GF-D8 (cell line): ENCODE measurements at places on chromosomes 11 and 22.

- DNase-seq: no peak
Measured at GRCh38 chr11:119728211-119728626, 781 bp downstream of the NECTIN1 start.

DNA sequence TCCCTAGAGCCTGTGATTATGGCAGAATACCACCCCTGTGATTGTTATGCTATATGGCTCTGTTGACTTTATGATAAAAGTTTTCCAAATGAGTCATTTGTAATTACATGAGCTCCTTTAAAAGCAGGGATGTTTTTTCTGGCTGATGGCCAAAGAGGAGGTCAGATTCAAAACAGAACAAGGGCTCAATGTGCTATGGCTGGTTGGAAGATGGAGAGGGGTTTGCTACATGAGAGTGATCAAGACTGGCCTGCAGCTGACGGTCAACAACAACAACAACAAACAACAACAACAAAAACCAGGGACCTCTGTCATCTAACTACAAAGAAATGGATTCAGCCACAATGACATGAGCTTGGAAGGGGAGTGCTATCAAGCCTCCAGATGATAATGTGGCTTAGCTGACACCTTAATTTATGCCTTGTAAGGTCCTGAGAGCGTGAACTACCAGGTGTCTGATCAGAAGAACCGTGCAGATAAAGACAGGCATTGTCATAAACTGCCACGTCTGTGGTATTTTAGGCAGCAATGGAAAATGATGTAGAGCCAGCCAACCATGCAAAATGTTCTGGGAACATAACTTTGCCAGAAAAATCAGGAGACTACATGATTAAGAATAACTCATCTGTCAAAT lies 47.2 kb downstream of the PIWIL3 start:
- no peak for DNase-seq

DNA sequence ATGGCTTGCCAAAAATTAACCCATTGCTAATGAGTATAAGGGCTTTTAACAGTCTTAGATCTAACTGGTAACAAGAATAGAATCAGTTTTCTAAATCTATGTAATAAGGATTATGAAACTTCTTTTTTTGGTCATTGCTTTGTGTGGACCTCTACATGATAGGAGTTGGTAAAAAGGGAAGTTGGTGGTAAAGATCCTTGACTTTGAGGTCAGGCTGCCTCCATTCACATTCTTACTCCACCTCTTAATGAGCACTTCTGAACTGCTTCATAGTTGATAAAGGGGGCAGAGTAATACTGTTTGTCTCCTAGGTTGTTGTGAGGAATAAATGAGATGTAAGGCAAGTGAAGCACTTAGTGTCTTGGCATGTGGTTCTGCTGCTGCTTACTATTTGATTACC lies 10.6 kb downstream of the EIF3M start:
- peak; percentile 70 for DNase-seq

GRCh38 chr11:71543866-71544265 lies 4.4 kb upstream of the KRTAP5-9 start:
- DNase-seq: peak; percentile 34

DNA sequence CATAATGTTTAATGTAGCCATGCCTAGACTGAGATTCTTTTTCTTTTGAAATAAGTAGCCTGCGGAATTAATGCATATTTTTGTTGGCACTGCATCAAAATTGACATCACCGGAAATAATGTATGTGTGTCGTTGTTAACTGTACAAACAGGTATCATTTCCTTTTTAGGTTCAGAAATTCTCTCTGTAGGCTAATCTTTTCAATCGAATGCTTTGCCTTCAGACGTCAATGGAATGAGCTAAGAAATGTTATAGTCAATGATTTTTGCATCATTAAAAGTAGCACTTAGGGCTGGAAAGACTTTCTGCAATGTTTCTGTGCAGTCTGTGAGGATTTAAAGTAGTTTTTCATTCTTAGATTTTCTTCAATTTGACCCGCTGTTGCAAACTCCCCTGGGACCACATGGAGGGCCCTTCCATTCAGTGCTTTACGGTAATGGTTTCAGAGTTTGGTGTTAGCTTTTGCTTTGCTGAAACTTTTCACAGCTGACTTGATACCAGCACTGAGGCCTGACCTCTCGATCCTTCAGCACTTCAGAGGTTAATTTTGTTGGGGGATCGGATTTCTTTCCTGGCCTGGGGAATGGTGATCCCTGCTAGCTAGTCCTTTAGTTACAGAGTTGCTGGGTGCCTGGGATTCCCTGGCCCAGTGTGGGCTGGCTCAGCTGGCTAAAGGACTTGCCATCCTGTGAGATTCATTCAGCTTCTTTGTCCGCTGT lies 137.8 kb downstream of the DBX1 start:
- no peak for DNase-seq

GRCh38 chr11:92739491-92739890 lies 230.0 kb upstream of the MTNR1B start:
- DNase-seq: no peak

DNA sequence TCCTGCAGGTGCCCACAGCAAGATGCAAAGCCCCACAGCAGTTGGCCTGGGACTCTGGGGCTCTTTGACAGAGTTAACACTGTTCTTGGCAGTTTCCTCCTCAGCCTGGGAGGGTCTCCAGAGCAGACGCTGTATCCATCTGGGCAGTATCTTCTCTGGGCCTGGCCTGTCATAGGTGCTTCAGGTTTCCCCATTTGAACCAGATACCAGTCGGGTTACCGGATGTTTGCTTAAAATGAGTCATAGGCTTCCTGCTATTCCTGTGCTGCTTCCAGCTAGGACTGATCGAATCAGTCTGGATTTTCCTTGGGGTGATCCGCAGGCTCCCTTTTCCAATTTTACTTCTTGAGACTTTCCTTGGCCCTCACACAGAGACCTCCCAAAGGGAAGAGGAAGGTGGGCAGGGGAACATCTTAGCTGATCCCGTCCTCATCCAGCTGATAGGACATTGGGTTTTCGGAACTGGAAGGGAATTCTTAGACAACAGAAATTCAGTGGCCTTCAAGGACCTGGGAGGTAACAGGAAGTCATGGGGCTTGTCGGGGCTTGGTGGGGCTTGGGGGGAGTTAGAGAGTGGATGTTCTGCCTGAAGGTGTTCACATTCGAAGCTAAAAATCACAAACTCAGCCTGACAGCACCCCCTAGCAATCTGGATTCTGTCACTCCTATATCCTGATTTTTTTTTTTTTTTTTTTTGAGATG lies 2.4 kb upstream of the RANGAP1 start:
- DNase-seq: no peak

GRCh38 chr11:86673055-86673843 lies 833 bp upstream of the ME3 start:
- no peak for DNase-seq

GRCh38 chr11:126102436-126102981 lies 39.8 kb upstream of the CDON start:
- no peak for DNase-seq

- DNase-seq: no peak
Measured at GRCh38 chr11:134761926-134762247, 349.8 kb upstream of the B3GAT1 start.

DNA sequence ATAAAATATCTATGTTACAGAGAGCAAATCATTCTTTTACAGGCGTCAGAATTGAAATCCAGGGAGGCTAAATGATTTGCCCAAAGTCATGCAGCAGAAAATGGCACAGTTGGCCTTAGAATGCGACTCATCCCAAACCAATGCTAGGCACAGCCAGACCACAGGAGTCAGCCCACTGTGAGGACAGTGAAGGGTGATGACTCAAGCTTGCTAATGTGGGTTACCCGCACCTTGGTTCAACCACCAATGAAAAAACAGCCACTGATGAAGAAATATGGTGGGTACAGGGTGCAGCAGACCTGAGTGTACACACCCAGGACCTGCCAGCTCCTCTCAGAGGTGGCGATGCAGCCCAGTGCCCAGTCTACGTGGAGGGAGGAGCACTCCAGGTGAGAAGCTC lies 89.7 kb downstream of the ZC3H12C start:
- DNase-seq: no peak

GRCh38 chr22:50015451-50016307 lies 3.1 kb upstream of the IL17REL start:
- no peak for DNase-seq

GRCh38 chr11:35413598-35413997 lies 5.8 kb downstream of the SLC1A2 start:
- no peak for DNase-seq

DNA sequence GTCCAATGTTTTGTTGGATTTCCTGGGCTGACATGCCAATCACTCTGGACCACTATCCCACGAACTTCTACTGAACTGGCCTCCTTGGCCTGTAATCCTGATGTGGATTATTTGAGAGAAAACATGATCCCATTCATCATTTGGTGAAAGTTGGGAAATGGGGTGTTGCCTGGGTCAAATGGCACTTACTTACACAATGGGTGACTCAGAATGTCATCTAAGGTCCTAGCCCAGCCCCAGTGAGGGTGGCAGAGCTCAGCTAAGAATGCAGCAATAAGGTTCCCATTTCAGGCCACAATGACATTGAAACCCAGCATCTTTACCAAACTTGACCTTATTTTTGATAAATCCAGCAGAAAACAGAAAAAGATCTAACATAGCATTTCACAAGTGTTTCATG lies 8.0 kb upstream of the DSCAML1 start:
- DNase-seq: no peak

DNA sequence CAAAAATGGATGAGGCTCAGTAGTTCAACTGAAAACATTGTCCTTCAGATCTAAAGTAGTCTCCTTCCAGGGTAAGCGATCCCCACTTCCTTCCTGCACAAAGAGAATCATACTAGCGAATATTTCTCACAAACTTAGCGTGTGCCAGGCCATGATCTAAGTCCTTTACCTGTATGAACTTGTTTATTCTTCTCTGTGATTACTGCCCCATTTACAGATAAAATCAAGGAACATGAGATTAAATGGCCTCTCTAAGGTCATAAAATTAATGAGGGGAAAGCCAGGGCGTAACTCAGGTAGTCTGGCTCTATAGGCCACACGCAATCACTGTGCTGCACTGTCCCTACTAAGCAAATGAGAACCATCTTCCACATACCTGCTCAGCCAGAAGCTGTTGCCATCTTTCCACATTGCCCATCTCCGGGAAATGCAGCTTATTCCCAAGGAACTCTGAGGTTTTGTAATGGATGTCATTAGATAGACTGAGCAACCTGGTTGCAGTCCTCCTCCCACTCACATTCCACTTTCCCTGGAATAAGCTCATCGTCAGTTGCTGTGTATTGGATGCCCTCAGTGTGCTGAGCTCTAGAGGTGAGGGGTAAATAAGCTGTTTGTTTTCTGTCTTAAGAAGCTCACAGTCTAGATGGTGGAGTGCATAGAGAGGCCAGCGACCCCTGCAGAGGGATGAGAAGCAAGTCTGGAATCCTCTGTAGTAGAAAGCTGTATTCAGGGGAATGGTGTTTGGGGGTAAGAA lies 146.3 kb downstream of the SNX19 start:
- DNase-seq: no peak

DNA sequence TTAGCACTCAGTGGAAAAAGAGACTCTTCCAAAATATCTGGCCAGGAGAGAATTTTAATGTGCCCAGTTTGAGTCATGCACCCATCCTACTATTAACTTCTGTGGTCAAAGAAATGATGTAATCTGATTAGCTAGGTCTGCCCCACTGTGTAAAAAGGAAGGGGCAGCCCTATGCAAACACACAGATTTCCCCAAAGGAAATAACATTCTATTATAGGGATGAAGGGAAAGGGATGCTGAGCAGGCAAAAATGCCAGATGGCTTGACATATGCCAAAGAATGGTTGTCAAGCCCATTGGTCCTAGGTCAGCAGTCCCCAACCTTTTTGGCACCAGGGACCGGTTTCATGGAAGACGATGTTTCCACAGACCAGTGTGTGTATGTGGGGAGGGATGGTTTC lies 43.3 kb upstream of the PAK1 start:
- DNase-seq: no peak

DNA sequence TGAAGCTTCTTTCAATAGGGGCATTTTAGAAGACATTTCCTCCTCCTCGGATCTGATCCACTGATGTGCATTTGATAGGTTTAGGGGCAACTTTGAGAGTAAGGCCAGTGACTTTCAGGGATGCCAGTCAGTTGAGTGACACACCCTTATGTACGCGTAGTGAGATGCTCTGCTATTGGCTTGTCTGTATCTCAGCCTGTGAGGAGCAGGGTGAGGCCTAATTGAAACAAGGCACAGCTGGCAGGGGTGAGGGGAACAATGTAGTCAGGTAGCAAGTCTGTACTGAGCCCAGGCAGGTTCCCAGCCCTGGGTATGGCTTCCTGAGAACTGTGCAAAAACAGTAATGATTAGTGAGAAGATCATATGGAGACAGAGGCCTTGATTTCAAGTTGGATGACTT lies 61.5 kb downstream of the STIM1 start:
- no peak for DNase-seq

GRCh38 chr22:17823226-17823625 lies 49.0 kb upstream of the BID start:
- DNase-seq: no peak

- DNase-seq: no peak
Measured at GRCh38 chr11:34653851-34654482, 33.1 kb downstream of the EHF start.

- no peak for DNase-seq
Measured at GRCh38 chr22:32348031-32348611, 9.5 kb upstream of the RFPL3 start.

DNA sequence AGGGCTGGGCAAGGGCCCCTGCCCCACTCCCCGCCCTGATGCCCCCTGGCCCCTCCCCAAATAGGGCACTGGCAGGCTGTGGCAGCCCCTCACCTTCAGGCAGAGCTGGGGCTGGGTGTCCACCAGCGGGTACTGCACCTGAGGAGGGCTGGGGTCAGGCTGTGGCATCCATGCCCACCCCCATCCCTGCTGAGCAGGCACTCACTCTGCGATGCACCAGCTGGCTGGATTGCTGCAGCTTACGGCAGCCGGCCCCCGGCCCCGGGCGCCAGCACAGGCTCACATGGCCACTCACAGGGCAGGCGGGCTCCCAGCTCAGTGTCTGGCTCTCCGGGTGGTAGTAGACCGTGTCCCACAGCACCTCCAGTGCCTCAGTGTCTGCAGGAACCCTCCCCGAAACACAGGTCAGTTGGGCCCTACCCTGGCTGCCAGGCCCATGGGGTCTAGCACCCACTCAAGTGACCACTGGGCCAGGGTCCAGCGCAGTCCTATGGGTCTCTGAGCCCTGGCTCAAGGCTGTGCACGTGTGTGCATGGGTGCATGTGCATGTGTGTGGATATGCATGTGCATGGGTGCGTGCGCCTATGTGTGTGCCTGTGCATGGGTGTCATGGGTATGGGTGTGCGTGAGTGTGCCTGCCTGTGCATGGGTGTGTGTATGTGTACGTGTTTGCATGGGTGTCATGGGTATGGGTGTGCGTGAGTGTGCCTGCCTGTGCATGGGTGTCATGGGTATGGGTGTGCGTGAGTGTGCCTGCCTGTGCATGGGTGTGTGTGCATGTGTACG lies 14.4 kb downstream of the IL17REL start:
- DNase-seq: no peak
